ENCODE measurements at places on chromosomes 16 and 17.

- DNase-seq, result no peak
These were observed 3.7 kb downstream of the KLHDC4 start for GRCh38 chr16:87762071-87762571.

GRCh38 chr17:35892091-35893035 lies 12.2 kb upstream of the CCL5 start:
- peak; percentile 73 for DNase-seq

- no peak for DNase-seq
These were observed 49.1 kb downstream of the PHLPP2 start for GRCh38 chr16:71675380-71675779.

DNA sequence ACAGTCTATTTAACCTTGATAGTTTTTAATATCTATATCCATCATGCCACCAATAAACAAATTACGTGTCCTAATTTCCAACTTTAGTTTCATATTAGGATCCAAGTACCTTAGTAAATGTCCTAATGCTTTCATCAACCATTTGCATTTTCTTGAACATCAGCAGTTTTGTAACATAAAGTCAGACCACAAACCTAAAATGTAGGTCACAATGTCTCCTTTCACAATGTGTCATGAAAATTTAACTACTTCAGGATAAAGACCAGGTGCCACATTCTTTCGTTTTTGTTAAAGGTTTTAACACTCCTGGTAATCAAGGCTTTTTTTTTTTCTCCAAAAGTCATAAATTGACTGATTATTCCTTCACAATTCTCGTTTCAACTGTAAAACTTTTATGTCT lies 310.7 kb upstream of the PMFBP1 start:
- DNase-seq, result no peak

- DNase-seq, result no peak
These were observed 524.9 kb downstream of the WWOX start for GRCh38 chr16:78624366-78624765.

- no peak for DNase-seq
These were observed 596.2 kb downstream of the MAF start for GRCh38 chr16:79004309-79004708.

DNA sequence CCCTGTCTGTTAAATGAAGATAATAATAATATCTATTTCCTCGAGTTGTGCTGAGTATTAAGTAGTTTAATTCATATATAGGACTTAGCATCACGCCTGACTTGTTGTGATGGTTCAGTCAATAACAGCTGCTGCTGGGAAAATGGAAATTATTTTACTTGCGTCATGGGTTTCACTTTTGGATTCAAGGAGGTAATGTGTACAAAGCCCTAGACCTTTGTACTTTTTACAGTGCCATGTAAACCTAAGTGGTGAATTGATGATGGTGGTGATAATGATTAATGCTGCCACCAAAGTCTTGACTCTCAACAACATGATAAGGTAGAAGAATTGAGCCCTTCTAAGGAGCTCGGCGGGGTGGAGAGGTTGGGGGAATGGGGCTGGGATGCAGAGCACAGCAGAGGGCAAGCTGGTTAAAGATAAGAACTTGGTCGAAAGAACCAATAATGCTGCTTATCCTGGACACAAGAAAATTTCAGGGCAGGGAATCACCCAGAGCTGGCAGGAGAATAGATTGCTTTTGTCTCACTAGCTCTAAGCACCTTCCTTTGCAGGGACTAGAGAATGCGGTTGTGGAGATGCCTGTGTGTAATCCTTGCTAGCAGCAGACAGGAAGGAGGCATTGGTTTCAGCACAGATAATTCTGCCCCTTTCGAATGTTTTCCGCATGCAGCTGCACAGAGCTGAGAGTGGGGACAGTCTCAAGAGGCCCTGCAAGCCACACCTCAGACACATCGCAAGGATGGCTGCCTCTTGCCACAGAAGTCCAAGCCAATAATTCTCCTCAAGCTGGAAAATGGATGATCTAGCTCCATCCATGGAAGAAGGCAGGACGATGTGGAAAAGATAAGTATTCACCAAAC lies 187.1 kb downstream of the TMEM114 start:
- DNase-seq, result no peak

GRCh38 chr16:82094942-82095540 lies 60.0 kb downstream of the HSD17B2 start:
- DNase-seq, result no peak

DNA sequence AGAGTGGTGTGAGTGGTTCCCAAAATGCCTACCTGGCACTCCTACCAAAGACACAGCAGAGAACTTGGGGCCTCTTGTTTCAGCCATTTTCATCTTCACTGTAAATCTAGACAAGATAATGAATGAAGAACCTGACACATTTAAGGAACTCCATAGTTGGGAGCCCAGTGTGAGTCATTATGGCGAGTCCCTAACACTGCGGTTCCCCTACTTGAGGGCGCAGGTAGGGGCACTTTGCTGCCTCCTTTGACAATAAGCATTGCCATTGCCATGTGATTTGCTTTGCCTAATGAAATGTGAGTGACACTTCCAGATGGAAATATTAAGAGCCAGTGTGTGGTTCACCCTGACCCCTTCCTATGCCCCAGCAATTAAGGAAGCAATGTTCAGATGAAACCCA lies 517.6 kb downstream of the MAF start:
- DNase-seq, result no peak

- DNase-seq, result no peak
These were observed 3.5 kb upstream of the TSPOAP1 start for GRCh38 chr17:58331815-58332777.
